ENCODE measurements at places on chromosomes 1 and 21.

- no peak for DNase-seq
Observed at GRCh38 chr21:37378700-37379139, 12.1 kb downstream of the DYRK1A start.

DNA sequence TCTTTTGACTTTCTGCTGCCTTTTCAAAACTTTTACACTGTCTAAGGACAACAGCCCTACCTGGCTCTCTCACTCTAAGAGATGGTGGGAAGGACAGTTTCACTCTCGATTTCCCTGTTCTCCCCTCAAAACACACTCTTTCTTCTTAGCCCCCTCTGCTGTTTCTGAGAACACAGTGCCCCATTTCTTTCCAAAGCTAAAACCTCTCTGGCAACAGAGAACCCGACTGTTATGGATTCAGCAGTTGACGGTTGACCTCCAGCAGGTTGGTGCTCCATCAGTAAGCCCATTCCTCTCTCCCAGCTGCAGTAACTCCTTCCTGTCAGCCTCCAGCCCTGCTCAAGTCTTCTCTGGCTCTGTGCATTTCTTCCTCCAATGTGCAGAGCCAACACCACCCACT, 88.2 kb upstream of the ABCD3 start:
- no peak for DNase-seq

DNA sequence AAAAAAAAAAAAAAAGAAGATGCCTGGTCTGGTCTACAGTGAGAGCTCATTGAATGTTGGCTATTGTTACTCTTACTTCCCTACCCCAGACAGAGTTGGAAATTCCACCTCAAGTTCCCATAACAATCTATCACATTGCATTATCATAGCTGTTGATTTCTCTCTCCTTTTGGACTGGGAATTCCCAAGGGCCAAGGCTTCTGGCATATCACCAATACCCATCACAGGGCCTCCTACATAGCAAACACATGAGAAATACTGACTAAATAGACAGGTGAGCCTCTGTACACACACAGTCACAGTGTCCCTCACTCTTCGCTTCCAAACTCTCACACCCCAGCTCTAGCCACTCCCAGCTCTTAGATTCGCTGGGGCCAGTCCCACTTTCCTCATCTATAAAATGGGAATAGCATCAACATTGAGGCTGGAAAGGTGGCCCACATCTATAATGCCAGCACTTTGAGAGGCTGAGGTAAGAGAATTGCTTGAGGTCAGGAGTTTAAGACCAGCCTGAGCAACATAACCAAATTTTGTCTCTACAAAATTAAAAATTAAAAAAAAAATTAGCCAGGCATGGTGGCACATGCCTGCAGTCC, 6.4 kb downstream of the PTAFR start:
- DNase-seq = no peak

GRCh38 chr21:16454399-16454798, 724.6 kb downstream of the USP25 start:
- DNase-seq = peak; percentile 18

GRCh38 chr21:39454949-39455668, 3.3 kb downstream of the SH3BGR start:
- peak; percentile 22 for DNase-seq

DNA sequence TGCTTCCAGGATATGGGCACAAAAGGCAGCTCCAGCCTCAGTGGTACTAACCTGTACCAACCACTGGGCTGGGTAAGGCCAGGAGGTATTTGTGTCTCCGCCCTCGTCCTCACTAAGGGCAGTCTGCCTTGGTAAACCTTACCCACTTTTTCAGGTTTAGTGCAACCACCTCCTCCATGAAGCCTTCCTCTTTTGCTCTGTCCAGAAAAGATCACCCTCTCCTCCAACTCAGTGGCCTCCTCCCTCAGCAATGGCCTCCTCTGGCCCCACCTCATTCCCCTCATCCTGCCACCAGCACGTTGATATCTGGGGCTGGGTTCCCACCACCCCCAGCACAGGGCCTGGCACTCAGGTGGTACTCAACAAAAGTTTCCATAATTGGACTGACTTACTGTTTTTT, 161.5 kb downstream of the GRIK3 start:
- no peak for DNase-seq

- no peak for DNase-seq
Observed at GRCh38 chr1:182716740-182717720, 32.6 kb upstream of the RGS8 start.

DNA sequence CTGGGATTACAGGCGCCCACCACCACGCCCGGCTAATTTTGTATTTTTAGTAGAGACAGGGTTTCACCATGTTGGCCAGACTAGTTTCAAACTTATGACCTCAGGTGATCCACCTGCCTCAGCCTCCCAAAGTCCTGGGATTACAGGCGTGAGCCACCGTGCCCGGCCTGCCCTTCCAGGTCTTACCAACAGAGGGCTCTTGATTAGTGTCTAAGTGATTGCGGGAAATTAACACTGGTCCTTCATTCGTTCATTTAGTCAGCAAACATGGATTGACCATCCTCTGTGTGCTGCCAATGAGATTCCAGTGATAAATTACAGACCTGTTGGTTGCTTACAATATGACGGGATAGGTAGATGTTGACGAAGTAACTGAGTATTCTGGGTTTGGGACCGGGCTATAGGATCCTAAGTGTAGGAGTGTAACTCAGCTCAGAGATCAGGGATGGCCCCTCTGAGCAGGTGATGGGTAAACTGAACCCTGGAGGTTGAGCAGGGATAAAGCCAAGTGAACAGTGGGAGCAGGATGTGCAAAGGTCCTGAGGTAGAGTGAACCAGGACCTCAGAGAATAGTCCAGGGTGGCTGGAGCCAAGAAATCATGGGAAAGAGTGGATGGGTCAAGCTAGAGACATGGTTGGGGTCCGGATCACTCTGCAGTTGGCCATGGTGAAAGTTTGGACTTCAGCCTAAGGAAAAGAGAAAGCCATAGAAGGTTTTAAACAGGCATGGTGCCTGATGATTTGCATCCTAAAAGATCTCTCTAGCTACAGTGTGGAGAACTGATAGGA, 171.2 kb downstream of the KAZN start:
- no peak for DNase-seq

GRCh38 chr21:25995278-25995677, 175.3 kb downstream of the APP start:
- no peak for DNase-seq

GRCh38 chr1:179599623-179600249, 8.1 kb downstream of the TDRD5 start:
- DNase-seq = no peak

DNA sequence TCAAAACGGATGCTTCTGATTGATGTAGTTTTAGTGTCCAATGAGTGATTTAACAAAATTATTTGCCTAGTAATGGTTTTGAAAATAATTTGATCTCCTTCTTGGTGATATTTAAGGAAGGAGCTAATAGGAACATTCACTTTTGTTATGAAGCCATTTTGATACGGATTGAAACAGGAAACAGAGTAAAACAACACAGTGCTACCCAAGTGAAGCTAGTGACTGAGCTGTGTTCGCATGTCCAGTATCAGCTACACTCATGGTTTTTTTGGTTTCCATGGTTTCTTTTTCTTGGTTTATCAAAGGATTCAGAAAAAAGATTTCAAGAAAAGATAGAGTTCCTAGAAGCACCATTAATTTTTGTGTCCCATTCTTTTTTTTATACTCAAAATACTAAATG, 40.1 kb upstream of the PLEKHO1 start:
- no peak for DNase-seq

- no peak for DNase-seq
Observed at GRCh38 chr1:63324779-63325119, 2.4 kb downstream of the FOXD3 start.

DNA sequence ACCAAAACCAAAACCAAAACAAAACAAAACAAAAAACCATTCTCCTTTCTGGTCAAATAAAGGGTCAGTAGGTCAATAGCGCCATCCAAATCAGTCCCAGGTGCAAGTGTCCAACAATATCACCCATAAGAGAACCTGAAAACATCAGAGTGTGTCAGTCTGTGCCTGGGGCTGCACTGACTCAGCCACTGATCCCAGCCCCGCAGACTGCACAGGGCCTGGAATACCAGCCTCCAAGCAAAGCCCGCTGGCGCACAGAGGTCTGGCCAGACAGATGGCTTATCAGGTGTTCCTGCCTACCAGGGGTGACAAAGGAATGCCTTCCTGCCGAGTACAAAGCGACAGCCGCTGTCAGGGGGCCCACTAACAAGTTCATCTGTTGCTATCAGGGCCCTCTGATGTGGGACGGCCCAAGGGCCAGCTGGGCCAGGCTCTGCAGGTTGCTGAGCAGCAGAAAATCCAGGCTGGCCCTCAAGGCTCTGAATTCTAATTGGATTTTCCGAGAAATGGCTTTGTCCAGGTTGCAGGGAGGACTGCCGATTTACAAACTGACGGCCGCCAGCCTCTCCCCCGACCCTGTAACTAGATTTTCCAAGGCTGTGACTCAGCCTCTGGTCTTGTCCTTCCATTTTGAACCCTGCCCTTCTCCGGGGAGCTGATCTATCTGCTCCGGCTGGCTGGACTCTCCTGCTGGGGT, 13.7 kb upstream of the TMEM51 start:
- no peak for DNase-seq

DNA sequence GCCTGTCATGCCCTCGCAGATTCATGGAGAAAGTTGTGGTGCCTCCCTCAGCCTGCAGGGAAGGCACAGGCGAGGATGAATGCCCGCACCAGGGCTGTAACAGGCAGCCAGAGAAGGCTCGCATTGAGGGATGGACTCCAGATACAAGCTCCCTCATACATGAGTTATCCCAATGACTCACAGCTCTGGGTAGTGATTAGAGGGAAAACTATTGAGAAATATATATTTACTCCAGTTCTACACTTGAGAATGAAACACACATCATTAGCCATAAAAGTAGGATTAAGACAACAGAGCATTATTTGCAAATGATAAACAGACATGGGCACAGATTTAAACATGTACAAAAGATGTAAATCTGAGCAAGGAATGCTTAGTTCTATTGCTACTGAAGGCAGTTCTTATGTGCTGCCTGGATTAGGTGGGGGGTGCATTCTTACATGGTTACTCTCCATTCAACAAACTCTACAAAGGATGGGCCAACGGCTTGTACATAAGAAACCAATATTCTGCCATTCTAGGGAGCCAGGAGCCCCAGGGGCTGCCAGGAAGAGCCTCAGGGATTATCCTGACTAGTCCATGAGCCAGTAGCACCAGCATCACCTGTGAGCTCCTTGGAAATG, 97.9 kb downstream of the CSMD2 start:
- DNase-seq = no peak

GRCh38 chr21:44628707-44629391, 2.0 kb downstream of the KRTAP10-9 start:
- DNase-seq = no peak

GRCh38 chr1:28526886-28527285, 21.0 kb downstream of the RCC1 start:
- DNase-seq = no peak

GRCh38 chr1:214579183-214579582, 23.8 kb upstream of the CENPF start:
- DNase-seq = no peak

DNA sequence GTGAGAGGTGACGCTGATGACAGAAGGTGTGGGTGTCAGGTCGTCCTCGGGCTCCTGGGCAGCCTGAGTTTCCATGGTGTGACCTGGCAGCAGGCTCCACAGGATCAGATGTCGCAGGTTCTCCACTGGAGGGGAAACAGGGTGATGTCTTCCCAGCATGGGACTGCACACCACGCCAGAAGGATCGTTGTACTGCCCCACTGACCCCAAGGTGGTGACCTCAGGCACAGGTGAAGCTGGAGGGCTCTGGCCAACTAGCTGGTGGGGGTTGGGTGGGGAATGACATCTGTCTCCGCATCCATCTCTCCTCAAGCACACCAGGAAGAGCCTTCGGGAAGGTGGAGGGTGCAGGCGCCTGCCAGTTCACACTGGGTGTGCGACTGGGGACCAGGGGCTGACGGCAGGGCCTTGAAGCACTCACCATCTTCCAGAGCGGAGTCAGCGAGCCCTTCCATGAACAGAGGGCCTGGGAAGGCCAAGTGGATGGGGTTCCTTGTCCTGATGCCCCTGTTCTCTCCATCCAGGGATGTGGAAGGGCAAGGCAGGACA, 19.4 kb downstream of the LRRC71 start:
- DNase-seq = no peak

- DNase-seq = no peak
Observed at GRCh38 chr1:224635356-224635755, 19.2 kb downstream of the CNIH3 start.

DNA sequence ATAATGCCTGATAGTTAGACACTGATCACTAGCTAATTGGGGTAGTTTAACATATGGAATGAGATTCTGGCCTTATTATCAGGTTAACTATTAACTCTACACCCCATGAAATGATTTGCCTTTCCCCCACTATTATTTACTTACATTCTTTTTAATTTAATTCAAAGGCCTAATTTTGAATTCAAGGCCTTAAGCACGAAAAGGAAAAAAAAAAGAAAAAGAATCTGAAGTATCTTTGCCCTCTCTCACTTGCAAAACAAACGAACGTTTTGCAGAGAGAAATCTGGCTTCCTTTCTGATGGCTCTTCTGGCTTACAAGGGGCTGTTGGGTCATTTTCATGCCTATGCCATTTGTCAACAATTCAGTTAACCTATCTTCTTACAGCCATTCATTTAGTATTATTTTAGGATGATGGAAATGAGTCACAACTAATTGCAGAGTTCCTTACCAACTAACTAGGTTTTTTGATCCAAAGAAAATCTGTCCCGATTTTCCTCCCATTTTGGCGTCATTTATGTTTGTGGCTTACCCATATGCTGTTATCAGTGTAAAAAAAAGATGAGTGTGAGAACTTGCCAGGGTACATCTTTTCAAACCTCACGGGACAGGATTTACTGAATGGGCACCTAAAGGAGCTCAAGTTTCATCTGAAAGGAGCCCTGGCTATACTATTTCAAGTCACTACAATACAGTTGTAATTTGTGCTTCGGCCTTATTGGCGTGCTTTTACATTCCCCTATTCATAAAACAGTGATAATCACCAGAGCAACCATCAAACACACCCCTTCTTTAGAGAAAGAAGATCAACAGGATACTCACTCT, 1.9 kb upstream of the ERRFI1 start:
- no peak for DNase-seq

DNA sequence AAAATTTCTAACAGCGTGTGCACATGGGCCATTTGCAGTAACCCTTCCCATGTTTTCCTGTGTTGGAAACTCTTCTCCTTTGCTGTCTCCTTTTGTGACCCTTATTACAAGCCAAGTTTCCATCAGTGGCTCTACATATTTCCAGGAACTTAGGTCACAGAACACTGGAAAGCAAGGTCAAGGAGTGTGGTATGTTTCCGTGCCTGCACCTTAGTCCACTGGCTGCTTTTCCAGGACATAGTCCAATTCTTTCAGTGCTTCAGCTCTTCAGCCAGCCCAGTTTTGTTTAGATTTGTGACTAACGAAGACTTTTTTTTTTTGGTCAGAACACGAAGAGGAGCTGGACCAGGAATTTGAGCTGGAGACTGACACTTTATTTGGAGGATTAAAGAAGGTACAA, 33.8 kb downstream of the HHAT start:
- DNase-seq = no peak

- DNase-seq = no peak
Observed at GRCh38 chr1:31135973-31136600, 70.6 kb upstream of the PUM1 start.

GRCh38 chr1:167605576-167605975, 24.5 kb upstream of the RCSD1 start:
- DNase-seq = no peak

- peak; percentile 22 for DNase-seq
Observed at GRCh38 chr1:231774719-231775335, 148.2 kb downstream of the DISC1 start.

Data from midbrain (tissue), 1 donor.